Stimulated activated CD4-positive, alpha-beta T cell treated with anti-CD3 and anti-CD28 coated beads, Interleukin-15, amount 100 ng/mL, for 1 hour (primary cell): ENCODE measurements at places on chromosomes 5 and 9.

DNA sequence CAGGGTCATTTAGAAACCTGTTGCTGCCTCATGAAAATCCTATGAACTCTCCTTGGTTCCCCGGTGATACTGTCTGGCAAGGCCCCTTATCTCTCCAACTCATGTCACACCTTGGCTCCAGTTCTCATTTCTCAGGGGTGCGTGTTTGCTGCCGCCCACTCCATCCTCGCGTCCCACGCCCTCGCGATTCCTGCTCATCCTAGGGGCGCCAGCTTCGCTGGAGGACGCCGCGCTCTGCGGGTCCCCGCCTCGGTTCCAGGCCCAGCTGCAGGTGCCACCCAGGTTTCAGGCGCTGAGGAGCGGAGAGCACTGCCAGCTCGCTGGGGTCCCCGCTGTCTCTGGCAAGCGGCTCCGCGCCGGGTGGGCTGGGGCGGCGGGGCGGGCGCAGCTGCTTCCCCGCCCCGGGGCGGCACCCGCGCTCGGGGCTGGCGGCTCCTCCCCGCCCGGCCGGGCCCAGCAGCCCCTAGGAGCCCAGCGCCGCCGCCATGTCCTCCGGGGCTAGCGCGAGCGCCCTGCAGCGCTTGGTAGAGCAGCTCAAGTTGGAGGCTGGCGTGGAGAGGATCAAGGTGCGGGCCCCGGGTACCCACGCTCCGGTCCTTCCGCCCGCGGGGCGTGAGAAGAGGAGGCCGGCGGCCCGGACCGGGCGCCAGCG lies at the start of gene GNG10:
Gene GNG10, plus strand, starts transcription at position 456 of the 652 bp plus-strand sequence. Its CDS starts 30 bp downstream, at position 486.
- peak; percentile 67 for DNase-seq

DNA sequence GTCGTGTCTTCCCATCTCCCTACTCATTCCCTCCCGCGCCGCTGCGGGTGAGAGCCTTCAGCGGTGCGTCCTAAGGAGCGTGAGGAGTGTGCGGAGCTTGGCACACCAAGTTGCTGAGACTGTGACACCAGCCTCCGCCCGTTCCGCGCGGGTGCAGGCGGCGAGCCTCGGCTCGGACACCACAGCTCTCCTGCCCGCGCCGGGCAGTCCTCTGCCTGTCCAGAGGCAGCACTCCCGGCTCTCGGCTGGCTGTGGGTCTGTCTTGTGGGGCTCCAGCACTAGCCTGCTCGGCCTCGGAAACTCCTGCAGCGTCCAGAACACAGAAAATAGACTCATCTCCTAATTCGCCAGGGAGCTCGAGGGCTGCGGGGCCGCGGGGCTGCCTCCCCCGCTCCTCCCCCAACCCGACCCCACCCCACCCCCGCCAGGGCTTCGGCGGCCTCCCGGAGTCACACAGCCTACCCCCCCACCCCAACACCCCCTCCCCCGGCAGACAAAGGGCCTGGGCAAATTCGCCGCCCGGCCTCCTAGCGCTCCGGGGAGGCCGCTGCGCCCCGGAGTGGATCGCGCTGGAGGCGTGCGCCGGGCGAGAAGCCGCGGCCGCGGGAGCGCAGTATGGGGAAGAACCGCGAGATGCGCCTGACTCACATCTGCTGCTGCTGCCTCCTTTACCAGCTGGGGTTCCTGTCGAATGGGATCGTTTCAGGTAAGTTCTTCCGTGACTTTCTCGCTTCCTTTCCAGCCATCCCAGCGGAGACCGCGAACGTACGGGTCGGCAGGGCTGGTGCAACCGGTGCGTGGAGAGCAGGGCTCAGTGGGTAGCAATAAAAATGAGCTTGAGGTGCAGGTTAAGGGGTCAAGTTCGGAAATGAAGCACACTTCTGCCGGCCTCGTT lies at the start of gene ADAMTS19:
Gene ADAMTS19, plus strand, starts transcription at position 522 of the 895 bp plus-strand sequence. Its CDS starts 94 bp downstream, at position 616.
- DNase-seq, result no peak

DNA sequence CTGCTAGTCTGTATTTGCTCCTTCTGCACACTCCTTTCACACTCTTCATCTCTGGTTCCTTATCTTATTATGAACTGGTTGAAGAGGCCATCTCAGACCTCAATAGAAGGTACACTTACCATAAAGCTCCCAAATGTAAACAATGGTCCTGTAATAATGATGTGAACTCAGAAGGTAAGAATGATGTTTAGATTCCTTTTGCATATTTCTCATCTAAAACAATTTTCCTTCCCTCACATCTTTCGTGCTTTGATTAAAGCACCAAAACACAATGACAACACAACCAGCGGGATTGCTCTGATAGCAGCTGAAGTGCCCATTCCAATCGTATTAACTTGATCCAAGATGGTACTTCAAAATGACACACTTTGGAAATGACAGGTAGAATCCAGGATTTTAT lies 34.3 kb downstream of the NFIB start:
- DNase-seq, result no peak

DNA sequence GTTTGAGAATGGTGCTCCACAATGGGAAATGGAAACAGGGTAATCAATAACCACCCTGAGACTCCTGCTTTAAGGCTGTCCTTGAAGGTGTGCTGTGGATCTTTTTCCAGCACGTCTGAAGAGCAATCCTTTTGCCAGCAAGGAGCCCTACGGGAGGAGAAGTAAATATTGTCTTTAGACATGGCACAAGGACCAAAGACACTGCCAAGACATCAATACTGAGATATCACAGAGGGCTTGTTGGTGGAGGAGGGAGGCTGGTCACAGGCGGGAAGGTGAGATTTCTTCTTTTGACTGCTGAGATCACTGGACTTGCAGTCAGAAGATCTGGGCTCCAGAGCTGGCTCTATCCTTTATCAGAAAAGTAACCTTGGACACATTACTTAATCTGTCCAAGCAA lies 135.0 kb upstream of the ZNF462 start:
- no peak for DNase-seq

GRCh38 chr5:67283988-67284487 lies 87.4 kb upstream of the CD180 start:
- DNase-seq, result no peak

- DNase-seq, result no peak
Measured at GRCh38 chr5:172632346-172633092, 8.5 kb upstream of the NEURL1B start.

- DNase-seq, result no peak
Measured at GRCh38 chr5:19903611-19904010, 84.4 kb downstream of the CDH18 start.

GRCh38 chr5:159273923-159274322 lies 10.8 kb downstream of the UBLCP1 start:
- no peak for DNase-seq

DNA sequence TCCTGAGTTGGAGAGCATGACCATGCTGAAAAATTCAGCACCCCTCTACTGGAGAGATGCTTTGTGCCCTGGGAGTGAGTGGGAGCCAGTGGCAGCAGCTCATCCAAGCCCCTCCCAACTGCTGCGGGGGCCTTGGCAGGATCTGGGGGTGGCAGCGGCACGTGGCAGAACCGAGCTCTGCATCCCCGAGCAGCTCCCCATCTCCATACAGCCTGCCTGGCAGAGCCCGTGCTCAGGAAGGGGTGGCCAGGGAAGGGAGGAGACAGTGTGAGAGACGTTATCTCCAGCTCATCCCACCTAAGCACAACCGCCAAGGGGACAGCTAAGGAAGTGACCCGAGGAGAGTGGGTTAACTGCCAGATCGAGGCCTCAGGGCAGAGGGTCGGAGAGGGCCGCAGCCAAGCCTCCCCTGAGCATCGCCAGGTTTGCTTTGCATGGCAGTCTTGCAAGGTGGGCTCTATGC lies 17.2 kb upstream of the DPM2 start:
- DNase-seq, result no peak

DNA sequence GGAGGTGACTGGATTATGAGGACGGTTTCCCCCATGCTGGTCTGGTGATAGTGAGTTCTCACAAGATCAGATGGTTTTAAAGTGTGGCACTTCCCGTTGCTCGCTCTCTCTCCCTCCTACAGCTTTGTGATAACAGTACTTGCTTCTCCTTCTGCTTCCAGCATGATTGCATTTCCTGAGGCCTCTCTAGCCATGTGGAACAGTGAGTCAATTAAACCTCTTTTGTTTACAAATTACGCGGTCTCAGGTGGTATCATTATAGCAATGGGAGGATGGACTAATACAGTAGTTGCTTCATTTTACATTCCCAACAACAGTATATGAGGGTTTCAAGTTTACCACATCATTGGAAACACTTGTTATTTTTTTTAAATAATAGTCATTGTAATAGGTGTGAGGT lies 937.3 kb upstream of the ARRDC3 start:
- DNase-seq, result no peak

GRCh38 chr9:129124506-129125069 lies 13.4 kb downstream of the PTPA start:
- DNase-seq, result no peak

GRCh38 chr5:27682600-27682999 lies 644.2 kb upstream of the CDH9 start:
- DNase-seq, result no peak

DNA sequence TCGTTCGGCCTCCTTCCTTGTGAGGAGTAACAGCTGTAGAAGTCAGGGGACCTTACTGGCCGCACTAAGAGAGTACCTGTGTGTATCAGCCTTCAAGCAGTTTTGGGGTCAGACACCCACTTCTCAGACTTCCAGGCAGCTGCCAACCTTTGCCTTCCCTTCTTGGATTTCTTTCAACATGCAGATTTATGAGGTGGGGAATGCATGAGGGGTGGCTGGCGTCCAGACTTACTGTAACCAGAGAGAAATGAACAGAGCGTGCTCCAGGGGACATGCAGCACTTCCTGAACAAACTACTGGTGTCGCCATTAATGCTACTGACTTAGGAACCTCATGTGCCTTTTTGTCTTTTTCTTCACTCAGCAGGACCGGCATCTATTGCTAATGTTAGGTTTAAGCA lies 46.7 kb downstream of the INSYN2B start:
- DNase-seq, result no peak

DNA sequence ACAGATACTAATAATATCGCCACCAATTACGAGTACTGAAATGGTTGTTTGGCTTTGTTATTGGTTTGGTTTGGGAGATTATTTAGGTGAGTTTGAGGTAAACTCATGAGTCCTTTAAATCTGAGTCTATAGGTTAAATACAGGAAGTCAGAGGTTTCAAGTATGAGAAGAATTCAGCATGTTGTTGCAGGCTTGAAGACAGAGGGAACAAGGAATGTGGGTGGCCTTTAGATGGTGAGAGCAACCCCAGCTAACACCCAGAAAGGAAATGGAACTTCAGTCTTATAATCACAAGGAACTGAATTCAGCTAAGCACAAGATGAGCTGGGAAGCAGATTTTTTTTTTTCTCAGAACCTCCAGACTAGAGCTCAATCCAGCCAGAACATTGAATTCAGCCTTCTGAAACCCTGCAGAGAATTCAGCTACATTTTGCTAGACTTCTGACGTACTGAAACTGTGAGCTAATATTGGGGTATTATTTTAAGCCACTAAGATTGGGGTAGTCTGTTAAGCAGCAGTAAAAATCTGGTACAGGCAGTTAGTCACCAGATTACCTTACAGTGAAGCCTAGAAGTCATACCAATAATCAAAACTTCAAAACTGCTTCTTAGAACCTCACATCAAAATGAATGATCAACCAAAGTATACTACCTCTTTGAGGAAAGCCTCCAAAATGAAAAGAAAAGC lies 216.0 kb upstream of the PUM3 start:
- no peak for DNase-seq

DNA sequence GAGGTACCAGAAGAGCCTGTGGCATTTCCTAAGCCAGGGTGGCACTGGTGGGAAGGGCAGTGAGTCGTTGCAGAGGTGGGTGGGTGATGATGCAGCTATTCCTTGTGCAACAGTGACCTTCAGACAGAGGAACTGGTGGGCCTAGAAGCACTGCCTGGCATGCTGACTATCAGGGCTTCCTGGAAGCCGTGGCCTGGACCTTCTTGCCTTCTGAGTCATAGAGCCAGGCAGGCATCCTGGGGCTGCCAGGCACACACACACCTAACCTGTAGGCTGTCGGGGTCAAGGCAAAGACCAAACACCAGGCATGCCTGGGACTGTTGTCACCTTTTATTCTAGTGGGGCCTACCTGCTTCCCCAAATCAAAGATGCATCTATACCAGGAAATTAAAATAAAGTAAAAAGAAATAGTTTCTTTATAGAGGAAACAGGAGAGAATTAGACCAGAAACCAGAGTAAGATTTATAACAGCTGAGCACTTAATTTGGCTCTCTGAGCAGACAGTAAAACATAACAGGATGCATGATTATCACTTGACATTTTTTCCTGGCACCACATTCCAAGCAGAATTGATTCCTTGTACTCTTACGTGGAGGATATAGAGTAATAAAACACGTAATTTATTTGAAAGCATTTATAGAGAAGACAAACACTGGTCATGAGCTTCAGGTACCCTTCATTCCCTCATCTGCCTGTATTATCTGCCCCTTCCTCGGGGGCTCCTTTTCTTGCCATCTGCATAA lies 25.1 kb downstream of the NANS start:
- no peak for DNase-seq

DNA sequence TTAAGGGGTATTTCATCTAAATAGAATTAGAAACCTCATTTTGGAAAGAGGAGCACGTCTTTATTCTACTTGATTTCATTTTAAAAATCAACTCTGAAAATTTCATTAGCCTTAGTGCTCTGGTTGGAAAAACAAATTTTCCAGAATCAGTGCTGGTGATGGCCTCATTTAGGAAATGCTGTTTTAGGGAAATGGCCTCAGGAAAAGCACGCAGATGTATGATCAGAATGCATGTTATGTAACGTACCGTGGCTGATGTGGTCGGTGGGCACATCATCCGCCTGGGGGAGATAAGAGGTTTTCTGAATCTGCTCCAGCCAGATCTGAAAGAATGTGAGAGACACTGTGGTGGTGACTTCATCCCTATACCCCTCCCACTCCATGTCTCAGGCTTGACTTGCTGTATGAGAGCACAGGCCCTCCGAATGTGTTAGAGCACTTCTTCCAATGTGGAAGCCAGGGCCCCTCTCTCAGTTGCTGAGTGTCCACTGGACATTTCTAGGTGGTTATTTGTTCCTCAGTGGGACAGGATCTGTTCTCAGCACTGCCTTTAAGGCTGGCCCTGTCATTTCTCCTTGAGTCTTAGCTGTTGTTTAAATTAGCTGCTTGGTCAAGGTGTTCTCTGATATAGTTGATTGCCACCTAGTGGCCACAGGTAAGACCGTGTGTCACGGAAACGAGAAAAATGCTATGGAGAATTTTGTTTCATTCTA lies 96.5 kb downstream of the ARHGAP26 start:
- no peak for DNase-seq

DNA sequence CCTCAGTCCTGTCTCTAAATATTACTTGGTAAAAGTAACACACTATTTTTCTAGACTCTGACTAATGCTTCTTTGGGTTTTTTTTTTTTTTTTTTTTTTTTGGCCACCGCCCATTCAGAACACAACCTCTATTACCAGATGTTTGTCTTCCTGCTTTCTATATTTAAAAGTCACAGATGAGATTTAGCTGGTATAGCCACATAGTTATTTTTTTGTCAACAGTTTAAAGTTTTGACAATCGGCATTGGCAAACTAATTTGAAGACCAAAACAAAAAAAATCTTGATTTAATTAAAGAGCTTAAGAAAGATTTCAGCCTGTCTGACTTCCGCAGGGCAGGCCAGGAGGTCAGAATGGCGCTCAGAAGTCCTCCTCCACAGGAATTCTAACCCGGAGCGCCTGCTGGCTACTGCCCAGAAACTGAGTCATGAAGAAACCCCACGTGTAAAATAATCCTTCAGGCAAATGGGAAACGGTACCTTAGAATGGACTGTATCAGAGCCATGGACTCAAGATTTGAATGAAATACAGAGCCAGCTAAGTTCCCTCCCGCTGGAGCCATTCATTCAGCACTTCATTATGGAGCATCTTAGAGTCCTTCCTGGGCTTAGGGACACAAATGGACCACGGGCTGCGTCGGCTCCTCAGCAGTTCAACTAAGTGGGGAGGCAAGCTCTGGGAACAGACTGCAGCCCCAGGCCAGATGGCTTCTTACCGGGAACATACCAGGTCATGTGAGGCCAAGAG lies 55.6 kb downstream of the PTPDC1 start:
- no peak for DNase-seq
